ENCODE measurements at places on chromosomes 3 and 15.

DNA sequence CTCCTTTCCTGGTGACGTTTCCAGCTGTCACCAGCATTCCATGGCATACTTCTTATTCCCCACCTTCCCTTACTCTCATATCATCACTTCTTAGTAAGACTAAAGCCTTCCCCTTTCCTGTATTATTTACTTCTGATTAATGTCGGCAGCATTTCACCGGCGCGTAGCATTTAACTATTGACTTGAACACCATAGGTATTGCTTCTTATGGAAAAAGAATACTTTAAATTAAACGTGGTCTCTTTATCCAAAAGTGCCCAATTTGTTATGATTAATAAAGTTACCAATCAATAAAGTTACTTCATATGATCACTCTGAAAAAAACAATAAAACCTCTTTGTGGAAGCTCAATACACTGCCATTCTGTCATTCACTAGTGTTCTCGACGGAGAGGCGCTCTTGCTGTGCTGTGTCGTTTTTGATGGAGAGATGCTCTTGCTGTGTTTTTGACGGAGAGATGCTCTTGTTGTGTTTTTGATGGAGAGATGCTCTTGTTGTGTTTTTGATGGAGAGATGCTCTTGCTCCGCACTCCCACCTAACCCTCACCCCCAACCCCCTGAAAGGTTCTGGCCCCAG is 165.0 kb downstream of the XXYLT1 start:
- DNase-seq: no peak

- DNase-seq: no peak
These were observed 97.8 kb downstream of the NUP210 start for GRCh38 chr3:13322324-13322723.

- no peak for DNase-seq
These were observed 815.9 kb downstream of the VGLL3 start for GRCh38 chr3:86175051-86175536.

GRCh38 chr3:117874904-117875874 is 1159.5 kb downstream of the IGSF11 start:
- no peak for DNase-seq

DNA sequence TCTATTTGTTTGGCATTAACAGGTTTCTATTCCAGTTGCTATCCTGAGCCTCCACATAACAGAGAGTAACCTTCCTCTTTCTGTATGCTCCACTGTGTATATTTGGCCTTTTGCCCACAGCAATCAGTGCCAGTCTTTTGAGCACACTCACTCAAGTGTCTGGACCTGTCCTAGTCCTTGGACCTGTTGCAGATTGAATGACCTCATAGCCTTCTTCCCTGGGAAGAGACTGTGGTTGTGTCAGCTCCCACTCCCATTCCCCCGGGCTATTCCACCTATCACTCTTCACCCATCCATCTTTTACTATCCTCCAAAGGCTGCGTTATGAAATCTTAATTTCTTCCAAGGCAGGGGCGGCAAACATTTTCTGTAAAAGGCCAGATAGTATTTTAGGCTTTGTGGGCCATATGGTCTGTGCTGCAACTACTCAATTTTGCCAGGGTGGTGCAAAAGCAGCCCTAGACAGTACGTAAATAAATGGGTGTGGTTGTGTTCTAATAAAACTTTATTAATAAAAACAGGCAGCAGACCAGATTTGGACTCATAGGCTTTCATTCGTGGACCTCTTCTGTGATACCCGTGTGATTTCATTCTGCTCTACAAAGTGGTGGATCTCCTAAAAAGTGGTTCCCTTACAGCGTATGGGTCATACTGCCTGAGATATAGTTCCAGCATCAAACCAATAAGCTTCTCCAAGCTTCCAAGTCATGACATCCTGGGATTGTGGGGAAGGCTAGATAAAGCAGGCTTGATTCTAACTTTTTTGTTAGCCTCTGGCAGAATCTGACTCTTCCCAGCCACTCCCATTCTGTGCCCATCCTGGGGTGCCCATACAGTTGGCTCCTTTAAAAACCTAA is 57.4 kb downstream of the CDAN1 start:
- DNase-seq: no peak

GRCh38 chr3:180329187-180329586 is 272.8 kb upstream of the TTC14 start:
- DNase-seq: no peak

DNA sequence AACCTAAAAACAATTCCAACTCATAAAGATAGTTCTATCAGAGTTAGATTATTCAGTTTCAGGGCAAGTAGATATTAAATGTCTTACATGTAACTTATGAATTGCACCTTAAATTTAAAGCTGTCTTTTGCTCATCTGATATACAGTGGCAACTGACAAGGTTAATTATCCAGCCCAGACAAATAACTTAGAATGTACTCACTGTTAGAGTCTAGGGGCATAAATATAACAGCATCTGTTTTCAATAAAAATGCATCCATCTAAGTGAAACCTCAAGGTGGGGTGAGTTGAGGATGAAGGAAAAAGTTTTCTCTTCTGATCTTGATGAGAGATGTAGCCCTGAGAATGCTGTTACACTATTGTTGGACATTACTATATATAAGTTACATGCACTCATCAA is 112.6 kb downstream of the FBN1 start:
- no peak for DNase-seq

- no peak for DNase-seq
These were observed 99.7 kb downstream of the NAALADL2 start for GRCh38 chr3:174958671-174959328.

- DNase-seq: no peak
These were observed 220.2 kb downstream of the MTHFS start for GRCh38 chr15:79676621-79677020.

DNA sequence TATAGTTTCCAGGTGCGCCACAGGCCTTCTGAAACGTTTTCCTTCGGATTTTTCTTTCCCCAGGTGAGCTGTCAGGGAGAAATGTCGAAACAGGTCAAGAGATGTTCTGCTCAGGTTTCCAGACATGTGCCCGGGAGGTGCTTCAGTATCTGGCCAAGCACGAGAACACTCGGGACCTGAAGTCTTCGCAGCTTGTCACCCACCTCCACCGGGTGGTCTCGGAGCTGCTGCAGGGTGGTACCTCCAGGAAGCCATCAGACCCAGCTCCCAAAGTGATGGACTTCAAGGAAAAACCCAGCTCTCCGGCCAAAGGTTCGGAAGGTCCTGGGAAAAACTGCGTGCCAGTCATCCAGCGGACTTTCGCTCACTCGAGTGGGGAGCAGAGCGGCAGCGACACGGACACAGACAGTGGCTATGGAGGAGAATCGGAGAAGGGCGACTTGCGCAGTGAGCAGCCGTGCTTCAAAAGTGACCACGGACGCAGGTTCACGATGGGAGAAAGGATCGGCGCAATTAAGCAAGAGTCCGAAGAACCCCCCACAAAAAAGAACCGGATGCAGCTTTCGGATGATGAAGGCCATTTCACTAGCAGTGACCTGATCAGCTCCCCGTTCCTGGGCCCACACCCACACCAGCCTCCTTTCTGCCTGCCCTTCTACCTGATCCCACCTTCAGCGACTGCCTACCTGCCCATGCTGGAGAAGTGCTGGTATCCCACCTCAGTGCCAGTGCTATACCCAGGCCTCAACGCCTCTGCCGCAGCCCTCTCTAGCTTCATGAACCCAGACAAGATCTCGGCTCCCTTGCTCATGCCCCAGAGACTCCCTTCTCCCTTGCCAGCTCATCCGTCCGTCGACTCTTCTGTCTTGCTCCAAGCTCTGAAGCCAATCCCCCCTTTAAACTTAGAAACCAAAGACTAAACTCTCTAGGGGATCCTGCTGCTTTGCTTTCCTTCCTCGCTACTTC is 3.8 kb downstream of the BHLHE40 start:
- DNase-seq: no peak

GRCh38 chr3:172515130-172515918 is 7.9 kb downstream of the TNFSF10 start:
- DNase-seq: no peak

DNA sequence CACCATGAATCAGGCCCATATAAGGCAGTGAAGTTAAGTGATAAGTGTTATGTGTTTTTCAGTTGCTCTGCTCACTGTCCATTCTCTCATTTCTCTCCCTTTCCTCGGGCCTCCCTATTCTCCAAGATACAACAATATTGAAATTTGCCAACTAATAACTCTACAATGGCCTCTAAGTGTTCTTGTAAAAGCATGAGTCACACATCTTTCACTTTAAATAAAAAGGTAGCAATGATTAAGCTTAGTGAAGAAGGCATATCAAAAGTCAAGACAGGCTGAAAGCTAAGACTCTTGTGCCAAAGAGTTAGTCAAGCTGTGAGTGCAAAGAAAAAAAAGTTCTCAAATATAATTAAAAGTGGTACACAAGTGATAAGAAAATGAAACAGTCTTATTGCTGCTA is 675.4 kb downstream of the OTOL1 start:
- DNase-seq: no peak

- no peak for DNase-seq
These were observed 215.5 kb downstream of the CACNA2D3 start for GRCh38 chr3:54337846-54338245.

DNA sequence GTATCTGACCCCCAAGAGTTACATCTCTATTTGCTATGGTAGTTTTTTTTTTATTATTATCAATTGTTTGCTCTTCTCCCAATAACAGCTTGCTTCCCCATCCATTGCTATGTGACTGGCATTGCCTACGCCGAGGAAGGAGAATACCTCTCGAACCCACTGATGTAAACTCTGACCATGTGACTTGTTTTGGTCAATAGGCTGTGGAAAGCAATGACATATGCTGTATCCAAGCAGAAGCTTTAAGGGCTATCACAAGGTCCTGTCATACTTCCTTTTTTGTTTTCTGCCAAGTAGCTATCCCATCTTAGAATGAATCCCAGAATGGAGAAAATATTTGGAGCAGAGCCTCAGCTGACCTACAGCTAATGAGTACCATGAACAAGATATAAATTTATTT is 111.0 kb upstream of the FRMD4B start:
- no peak for DNase-seq

DNA sequence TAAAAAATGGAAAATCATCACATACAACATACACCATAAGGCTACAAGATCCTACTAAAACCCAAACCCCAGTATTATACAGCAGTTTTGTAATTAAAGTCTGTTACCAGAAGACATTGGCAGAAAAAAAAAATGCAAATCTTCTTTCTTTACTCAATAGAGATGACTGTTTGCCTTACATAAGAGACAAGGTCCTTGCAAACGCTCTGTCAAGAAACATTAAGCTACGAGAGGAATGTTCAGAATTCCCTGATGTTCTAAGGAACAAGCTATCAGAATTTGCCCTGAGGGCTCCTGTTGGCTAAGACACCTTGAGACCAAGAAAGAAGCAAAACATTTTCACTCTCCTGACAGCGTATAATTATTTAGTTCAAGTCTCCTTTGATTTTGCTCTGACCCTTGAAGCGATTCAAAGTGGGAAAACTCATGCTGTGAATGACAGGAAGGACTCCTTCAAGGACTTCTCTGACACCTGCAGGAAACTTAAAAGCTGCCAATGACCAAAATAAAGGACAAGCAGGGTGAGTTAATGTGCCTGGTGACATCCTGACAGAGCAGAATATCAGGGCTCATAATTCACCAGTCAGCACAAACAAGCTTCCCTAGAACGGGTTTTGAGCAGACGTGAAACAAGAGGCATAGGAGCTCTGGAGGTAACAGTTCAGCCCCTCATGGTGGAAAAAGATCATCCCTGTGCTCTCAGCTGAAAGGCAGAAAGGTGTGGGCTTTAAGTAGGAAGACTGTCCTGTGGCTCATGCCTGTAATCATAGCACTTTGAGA is 2.5 kb downstream of the SCAMP2 start:
- DNase-seq: no peak

GRCh38 chr3:187567661-187568121 is 102.5 kb downstream of the SST start:
- DNase-seq: no peak

DNA sequence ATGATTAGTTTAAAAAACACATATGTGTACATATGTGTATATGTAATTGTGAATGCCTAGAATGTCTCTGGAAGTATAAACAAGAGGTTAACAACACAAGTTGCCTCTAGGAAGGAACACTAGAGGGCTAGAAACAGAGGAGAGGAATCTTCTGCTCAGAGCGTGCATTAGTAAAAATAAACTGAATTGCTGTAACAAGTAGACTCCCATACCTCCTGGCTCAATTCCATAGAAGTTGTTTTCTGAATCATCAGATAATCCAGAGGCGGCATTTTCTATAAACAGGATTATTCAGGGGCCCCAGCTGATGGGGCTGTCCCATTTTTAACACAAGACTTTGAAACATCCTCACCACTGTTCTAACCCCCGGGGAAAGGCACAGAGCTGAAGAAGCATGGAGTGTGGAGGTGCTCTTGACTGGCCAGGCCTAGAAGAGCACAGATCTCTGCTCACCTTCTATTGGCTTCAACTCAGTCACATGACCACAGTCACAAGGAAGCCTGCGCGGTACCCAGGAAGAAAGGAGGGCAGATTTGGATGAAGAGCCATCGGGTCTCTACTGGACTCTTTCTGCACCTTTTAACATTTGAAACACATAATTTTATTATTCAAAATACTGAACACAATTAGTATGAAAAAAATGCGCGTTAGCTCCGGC is 145.7 kb downstream of the TLE3 start:
- no peak for DNase-seq

GRCh38 chr3:29515451-29515850 is 234.6 kb downstream of the RBMS3 start:
- no peak for DNase-seq

DNA sequence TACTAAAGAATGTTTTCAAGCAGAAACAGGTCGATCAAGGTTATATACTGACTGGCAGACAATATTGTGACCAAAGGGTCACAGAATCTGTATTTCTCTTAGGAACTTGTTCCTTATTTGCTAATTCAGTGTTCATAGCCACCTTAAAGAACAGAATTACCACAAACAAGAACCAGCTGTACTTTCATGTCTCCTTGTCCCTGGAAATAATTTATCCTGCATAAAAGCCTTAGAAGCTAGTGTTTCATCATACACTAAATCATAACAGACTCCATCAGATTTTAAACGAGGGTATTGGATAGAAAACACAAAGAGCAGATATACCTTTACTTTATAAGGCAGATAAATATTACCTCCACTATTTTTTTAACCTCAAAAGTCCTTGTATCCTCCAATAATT is 6.4 kb downstream of the DNAJC19 start:
- DNase-seq: no peak

DNA sequence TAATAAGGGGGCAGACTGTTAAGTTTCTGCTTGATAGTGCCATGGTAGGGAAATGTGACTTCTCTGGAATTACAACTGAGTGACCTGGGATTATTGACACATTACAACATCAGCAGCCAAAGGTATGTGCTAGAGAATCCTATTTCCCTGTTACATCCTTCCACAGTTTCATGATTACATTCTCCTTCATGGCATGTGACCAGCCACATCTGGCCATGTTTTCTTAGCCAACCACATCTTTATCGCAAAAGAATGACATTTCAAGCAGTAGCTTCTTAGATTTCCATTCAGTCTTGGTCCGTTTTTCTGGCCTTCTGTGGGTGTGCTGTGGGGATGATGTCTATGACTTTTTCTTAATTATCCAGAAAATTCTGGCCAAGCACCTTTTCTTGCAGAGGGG is 45.4 kb upstream of the CTDSPL start:
- DNase-seq: no peak

Measured in stimulated activated naive CD4-positive, alpha-beta T cell treated with Interleukin-2 at 50 U/mL for 16 hours (primary cell).